ENCODE measurements at places on chromosomes 1 and 21.

DNA sequence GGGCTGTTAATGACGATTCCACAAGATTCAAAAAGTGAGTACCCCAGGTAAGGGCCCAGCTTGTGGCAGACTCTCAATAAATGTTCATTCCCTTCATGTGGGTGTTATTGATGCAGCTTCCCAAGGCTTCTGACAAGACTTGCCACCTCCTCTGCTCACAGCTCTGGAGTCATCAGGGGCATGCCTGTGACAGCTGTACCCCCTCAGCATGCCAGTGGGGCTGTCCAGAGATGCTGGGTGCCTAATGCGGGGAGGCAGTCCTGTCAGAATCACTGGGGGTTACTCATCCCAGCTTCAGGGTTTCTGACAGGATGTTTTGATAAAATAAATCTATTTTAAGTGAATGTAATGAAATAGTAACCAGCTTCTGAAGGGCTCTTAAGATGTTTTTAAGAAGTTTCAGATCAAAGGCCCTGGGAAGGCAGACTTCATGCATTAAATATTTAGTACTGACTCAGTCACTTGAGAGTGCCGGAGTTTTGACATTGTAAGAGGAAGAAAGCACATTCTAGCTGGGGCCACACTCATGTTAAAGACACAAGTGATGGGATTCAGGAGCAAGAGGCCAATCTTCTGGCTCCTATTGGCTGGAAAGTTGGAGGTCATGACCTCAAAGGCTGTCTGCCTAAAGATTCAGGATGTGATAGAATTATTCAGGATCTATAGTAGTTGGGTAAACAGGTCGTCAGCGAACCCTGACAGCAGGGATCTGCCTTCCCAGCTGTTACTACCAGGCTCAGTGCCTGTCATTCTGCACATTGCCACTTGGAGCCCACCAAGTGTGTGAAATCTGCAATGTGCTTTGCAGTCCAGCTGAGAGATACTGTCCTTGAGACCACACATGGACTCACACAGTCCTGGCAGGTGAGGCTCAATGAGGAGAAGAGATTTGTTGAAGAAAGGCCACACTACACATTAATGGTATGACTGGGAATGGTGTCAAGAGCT, 239.6 kb upstream of the BEND5 start:
- no peak for DNase-seq

DNA sequence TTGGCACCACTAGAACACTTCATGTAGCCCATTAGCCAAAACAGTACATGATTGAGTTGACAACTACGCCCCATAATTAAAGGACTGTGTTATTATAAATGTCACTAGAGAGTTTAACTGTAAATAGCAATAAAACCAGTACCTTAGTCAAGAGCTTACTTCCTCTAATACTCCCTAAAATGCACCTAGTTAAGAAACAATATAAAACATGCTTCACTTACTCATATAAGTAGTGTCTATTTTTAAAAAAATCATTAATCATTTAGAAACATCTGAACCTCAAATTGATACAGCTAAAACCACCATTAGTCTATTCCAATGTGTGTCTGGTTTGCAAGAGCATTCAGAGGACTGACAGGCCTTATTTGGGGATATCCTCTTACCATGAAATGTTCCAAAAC, 25.3 kb downstream of the PTP4A2 start:
- no peak for DNase-seq

GRCh38 chr21:45382697-45382997, 22.3 kb upstream of the COL18A1 start:
- DNase-seq = peak; percentile 3

- no peak for DNase-seq
These were observed 693 bp downstream of the SRSF10 start for GRCh38 chr1:23979387-23979880.

DNA sequence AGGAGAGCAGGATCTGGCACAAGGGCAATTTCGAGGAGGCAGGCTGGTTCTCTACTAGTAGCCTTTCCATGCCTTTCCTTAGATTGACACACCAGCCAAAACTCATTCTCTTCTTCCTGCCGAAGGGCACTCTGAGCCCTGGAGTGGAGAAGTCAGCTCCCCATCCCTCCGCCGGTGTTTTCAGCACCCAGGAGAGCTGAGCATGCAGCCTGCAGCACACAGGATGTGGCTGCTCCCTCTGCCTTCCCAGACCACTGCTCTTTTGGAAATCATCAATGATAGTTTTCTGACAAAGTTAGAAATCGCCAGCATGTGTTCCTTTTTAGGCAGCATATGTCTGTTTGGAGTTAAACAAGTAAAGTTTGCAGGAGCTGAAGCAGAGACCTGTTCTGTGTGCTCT, 11.7 kb downstream of the RNU5D-1 start:
- no peak for DNase-seq

- no peak for DNase-seq
These were observed 23.9 kb downstream of the ITSN1 start for GRCh38 chr21:33666153-33666552.

- DNase-seq = no peak
These were observed 7.3 kb downstream of the IPO13 start for GRCh38 chr1:43954036-43954435.

DNA sequence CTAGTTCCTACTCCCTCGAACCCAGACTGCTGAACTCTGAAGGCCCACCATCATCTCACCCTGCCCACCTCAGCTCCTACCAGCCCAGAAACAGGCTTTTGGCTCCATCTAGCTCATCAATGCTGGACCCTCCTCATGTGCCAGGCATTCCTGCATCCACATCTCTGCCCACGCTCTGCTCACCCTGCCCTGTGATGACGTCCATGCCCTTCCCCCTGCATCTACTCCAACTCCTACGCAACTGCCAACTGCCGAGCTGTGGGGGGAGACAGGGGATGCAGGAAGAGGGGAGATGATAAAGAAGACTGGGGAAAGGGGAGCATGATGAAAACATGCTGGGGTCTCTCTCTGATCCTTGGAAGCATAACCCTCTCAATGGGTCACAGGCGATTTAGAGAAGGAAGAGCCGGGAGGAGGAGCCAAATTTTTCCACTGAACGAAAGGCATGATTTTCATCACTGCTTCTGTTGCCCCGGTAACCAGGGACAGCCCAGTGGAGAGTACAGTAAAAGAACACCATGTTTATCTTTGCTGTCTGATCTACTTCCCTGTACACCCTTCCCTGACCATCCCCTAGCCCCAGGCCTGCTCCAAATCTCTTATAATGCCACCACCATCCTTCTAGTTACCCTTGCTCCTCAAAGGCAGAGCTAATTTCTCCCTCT, 44.3 kb downstream of the CD34 start:
- peak; percentile 47 for DNase-seq

- peak; percentile 56 for DNase-seq
These were observed 82.5 kb upstream of the ZNF648 start for GRCh38 chr1:182143825-182144645.

GRCh38 chr1:222417264-222417663, 130.6 kb downstream of the HHIPL2 start:
- DNase-seq = no peak

GRCh38 chr1:8651962-8652361, 165.5 kb downstream of the RERE start:
- DNase-seq = no peak

GRCh38 chr1:15075817-15076216, 77.7 kb upstream of the TMEM51 start:
- DNase-seq = no peak

- DNase-seq = no peak
These were observed 1.4 kb downstream of the LYPLA2 start for GRCh38 chr1:23792151-23792945.

DNA sequence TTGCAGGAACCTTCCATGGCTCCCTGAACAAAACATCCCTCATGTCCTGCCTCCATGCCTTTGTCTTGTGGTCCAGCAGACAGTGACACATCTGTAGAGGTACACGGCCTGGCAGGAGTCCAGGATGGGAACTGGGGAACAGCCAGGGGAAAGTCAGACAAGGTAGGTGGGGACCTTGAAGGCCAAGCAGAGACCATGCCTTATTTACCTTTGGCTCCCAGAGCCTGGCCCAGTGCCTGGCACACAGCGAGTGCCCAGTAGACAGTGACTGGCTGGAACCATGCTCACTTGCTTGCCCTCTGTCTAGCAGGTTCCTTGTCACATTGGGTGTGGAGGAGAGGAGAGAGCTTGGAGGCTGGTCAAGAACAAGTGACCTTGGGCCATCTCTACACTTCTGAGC, 81.0 kb downstream of the BCAR3 start:
- peak; percentile 29 for DNase-seq

DNA sequence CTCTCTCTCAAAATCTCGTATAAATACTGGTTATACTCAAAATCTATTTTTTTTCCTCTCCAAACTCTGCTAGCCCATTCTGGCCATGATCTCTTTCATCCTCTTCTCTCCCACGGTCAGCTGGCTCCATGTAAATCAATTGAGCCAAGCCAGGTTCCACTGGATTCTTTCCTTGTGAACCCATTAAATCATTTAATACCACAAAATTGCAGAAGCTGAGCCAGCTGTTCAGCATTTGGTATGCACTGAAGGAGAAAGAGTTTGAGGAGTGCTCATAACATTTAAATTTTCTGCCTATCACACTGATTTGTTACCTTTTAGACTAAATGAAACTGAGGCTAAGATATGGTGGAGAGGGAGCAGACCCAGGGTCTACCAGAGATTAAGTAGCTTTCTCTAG, 29.1 kb upstream of the TADA1 start:
- no peak for DNase-seq

GRCh38 chr1:24022581-24023361, 42.6 kb upstream of the SRSF10 start:
- no peak for DNase-seq

GRCh38 chr1:92505015-92505692, 18.4 kb upstream of the GFI1 start:
- DNase-seq = no peak

GRCh38 chr1:171999756-172000155, 158.5 kb downstream of the DNM3 start:
- DNase-seq = no peak

DNA sequence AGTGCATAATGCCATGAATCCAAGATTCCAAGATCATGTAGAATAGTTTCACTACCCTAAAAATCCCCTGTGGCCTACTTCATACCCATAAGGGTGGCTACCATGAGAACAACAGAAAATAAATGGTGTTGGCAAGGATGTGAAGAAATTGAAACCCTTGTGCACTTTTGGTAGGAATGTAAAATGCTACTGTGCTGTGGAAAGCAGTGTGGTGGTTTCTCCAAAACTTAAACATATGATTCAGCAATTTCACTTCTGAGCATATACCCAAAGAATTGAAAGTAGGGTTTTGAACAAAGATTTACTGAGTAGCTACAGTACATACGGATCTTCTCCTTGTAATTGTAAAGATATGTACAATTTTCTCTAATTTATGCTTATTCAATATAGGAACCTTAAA, 16.0 kb downstream of the FNBP1L start:
- DNase-seq = no peak

DNA sequence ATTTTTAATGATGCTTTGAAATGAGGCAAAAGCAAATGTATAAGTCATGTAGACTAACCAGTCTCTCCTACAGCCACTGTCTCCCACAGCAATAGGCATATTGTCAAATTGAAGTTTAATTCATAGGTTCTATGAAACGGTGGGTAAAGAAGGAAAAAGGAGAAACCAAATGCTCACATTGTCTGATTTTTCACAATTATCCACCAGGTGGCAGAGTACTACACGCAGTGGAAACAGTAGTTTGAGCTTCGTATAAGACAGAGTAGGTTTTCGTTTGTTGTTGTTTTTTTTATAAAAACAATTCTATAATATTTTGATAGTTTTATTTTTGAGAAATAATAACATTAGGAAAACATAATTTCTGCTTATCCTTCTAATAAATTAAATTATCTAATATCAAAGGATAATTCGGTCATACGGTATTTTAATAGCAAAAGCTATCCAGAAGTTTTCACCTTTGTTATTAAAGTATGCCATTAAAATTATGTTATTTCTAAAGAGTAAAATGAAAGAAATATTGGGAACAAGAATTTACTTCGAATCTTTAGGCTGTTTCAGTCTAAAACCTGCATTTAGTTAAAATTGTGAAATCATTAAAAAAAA, 39.1 kb downstream of the TYW3 start:
- no peak for DNase-seq

DNA sequence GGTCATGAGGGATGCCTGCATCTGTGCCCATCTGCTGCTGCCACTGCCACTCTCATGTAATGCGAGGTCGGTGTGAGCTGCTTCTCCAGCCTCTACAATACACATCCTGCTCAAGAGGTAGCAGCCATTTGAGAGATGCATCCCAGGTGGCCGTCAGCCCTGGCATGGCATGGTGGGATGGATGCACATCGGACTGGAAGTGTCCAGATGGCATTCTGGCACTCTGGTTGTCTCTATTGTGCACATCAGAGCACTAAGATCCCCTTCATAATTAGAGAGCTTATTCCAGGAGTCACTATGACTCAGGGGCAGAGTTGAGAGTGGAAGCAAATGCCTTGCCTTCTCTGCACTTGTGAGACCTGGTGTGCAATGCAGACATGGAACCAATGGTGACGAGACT, 3.8 kb downstream of the STRIP1 start:
- no peak for DNase-seq

- no peak for DNase-seq
These were observed 54.1 kb upstream of the MUTYH start for GRCh38 chr1:45394342-45394741.

DNA sequence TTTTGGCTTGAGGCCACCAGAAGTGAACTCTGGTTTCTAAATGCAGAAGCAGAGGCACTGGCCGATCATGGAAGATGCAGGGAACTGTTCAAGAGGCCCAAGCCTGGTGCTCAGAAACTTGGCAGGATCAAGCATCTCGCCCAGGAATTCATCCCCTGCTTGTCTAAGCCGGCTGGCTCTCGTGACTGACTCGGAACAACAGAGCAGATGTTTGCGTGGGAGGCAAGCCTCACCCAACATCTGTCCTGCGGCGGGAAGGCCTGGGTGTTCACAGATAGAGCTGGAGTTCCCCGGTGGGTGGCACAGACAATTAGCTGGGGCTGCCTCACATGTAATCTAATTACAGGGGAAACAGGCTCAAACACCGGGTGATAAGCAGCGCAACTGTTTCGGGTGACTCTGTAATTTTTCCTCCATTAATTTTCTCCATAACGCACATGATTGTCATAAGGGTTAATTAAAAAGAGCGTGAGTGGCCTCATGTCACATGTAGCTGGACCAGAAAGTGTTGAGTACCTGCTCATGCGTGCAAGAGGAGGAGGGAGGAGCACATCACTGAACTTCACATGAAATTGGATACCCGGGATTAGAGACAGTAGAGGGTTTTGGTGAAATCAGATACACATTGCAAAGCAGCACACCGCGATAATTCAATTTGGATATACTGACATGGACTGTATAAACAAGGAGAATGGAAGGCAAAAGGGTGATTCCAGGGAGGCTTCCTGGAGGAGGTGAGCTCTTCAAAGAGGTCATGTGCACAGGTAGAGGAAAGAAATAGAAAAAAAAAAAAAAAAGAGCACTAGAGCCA, 180.0 kb downstream of the ETS2 start:
- peak; percentile 48 for DNase-seq

GRCh38 chr1:164787834-164788231, 228.8 kb downstream of the PBX1 start:
- no peak for DNase-seq

- DNase-seq = no peak
These were observed 84.6 kb downstream of the PEX14 start for GRCh38 chr1:10559386-10559785.

DNA sequence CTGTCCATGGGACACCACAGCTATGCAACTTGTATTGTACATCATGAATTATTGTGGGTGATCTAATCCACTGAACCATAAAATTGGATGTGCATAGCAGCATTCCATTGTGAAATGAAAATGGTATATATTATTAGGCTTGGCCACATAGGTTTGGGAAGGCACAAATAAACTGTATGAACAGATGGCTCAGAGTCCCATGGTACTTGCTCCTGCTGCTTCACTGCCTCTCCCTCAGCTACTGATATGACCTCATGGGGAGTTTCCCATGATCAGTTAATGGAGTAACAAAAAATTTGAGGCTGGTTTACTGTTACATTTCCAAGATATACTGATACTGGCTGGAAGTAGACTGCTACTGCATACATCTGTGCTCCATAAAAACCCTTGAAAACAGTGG, 152.7 kb upstream of the NEGR1 start:
- DNase-seq = no peak
